ENCODE measurements at places on chromosomes 12 and 14. TPM values are rescaled to one million over a fixed set of nuclear protein-coding genes. Genes with fewer than 3 reads are reported as not detected.

DNA sequence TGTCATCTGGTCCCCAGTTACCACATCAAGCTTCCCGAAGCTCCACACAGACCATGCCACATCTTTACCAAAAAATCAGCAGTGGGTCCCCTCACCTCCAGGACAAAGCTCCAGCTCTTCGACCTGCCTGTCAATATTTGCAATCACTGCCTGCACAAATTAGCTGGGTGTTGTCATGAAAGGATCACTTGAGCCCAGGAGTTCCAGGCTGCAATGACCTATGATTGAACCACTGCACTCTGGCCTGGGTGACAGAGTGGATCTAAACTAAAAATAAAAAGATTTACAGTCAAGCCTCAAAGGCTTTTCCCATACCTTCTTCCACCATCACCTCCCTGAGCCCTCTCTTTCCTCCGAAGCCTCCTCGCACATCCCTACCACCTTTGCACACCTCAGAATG lies 7.2 kb downstream of the CD4 start:
- peaks cover 10% of the 10 kb centered on the region for H3K4me1 ChIP-seq
- H3K27ac ChIP-seq: no peak overlapping the region
- no peak overlapping the region for H3K4me3 ChIP-seq
- peaks cover 6% of the 10 kb centered on the region for H3K27me3 ChIP-seq

DNA sequence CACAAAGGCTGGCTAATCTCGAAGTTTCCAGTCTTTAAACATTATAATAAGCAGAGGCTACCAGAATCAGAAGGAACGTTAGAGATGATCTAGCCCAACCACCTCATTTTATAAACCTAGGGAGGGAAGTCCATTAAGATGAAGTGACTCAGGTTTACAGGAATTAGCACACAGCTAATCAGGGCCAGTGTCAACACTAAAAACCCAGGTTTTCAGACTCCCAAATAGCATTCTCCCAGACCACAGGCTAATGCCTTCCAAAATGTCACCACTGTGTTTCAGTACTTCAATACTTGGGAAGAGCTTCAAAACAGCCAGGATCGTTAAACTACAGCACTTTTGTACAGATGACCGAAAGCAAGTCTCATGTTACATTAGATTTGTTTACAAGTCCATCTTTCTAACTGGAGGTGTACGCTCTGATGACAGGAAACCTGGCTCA lies 89.2 kb downstream of the FOXN3 start:
- H3K36me3 ChIP-seq: no peaks in the 10 kb centered on the region
- no peak overlapping the region for H3K4me3 ChIP-seq
- H3K27ac ChIP-seq: peak overlapping the region; percentile 7
- DNase-seq: no peak

DNA sequence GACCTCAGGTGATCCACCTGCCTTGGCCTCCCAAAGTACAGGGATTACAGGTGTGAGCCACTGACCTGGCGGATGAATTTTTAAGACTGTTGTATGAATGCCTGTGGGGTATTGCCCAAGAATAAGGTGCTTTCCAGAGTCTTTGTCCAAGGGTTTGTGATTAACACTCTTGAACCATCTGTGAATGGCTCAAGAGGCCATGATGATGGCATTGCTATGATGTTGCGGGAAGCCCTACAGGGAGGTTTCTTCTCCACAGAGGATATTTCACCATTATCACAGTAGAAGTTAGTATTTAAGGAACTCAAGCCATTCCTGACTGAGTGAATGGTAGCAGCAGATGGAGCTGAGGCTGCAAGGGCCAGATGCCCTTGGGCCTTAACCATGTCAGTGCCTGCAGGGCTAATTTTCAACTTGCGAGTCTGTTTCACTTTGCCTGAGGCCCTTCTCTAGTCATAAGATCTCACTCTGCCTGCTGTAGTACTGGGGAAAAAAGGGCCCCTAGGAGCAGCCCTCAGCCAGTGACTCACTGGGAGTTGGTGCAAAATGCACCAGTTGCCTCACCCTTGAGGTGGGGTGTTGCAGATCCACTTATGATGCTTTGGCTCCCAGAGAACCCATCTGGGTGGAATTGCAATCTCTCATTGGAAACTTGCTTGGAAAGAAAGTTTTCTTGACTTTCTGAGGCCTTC lies 108.6 kb upstream of the FLRT2 start:
- no peaks in the 10 kb centered on the region for H3K36me3 ChIP-seq
- H3K27me3 ChIP-seq: no peaks in the 10 kb centered on the region
- peak; percentile 52 for DNase-seq
- H3K4me3 ChIP-seq: no peak overlapping the region
- H3K27ac ChIP-seq: no peak overlapping the region
- H3K4me1 ChIP-seq: peaks cover 17% of the 10 kb centered on the region

GRCh38 chr12:58965568-58965967 lies 45.3 kb upstream of the LRIG3 start:
- H3K36me3 ChIP-seq: no peaks in the 10 kb centered on the region
- H3K27me3 ChIP-seq: no peaks in the 10 kb centered on the region
- H3K4me1 ChIP-seq: peaks cover 6% of the 10 kb centered on the region
- no peak overlapping the region for H3K27ac ChIP-seq
- DNase-seq: no peak

DNA sequence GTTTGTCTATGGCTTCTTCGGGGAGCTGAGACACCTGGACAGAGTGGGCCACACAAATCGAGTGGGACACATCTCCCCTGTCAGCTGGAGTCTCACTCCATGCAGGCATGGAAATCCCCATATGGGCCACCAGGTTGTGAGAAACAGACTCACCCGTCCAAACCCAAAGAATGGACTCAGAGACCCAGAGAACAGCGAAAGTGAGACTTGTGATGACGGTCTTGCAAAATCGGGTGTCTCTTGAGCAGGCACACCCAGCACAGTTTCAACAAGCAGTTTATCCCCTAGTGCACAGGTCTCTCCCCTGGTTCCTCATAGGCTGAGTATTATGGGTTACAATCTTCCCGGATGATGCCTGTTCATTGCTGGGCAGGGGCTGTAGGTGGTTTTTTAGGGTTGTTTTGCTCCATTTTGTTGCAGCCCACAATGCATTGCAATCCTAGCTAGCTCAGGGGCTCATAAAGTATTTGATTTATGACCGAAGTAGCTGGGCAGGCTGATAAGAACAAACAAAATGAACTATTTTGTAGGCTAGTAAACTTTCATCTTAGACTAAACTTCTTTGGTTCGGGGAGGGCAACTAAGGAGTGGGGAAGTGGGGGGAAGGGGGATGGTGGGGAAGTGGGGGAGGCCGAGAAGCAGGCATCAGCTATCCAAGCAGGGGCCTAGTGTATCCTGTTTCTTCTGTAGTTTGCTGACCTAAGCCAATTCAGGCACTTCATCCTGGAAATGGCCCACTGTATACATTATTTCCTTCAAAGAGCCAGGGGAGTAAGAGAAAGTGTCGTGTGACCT lies 45.3 kb downstream of the IQSEC3 start:
- H3K27ac ChIP-seq: no peak overlapping the region
- H3K4me3 ChIP-seq: no peak overlapping the region

SLC25A47 gene
- total RNA-seq: not detected

FAM186B gene
- 0.72 TPM for total RNA-seq

Data from osteoblast (primary cell).